Mesothelial cell of epicardium (in vitro differentiated cells): ENCODE measurements at places on chromosomes 2 and 18. TPM values are rescaled to one million over a fixed set of nuclear protein-coding genes. Genes with fewer than 3 reads are reported as not detected.

DNA sequence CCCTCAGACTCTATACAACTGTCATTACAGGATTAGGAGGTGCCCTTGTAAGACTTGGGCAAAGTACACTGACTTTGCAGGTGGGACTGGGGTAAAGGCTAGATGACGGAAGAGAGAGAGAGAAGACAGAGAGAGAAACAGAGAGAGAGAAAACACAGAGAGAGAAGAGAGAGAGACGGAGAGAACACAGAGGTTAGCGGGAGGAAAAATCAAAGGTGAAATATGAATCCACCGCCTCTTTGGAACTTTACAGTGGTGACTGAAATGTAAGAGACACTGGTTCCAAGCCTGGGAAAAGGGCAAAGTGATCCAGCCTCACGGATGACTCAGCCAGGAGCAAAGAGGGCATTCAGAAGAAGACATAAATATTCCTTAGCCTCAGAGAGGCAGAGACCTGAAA is 25.1 kb upstream of the CAB39 start:
- no peak overlapping the region for H3K4me3 ChIP-seq
- peaks cover 36% of the 10 kb centered on the region for H3K4me1 ChIP-seq
- no peaks in the 10 kb centered on the region for H3K27me3 ChIP-seq
- no peak for DNase-seq
- no peaks in the 10 kb centered on the region for H3K36me3 ChIP-seq
- H3K27ac ChIP-seq, result no peak overlapping the region

GRCh38 chr2:230600881-230601280 is 111.8 kb upstream of the CAB39 start:
- H3K27me3 ChIP-seq, result peaks cover 25% of the 10 kb centered on the region
- H3K4me1 ChIP-seq, result no peaks in the 10 kb centered on the region
- no peaks in the 10 kb centered on the region for H3K36me3 ChIP-seq
- no peak overlapping the region for H3K27ac ChIP-seq
- no peak for DNase-seq
- no peak overlapping the region for H3K4me3 ChIP-seq

- peaks cover 4% of the 10 kb centered on the region for H3K36me3 ChIP-seq
- no peaks in the 10 kb centered on the region for H3K4me1 ChIP-seq
- H3K27me3 ChIP-seq, result no peaks in the 10 kb centered on the region
- DNase-seq, result no peak
- no peak overlapping the region for H3K27ac ChIP-seq
- no peak overlapping the region for H3K4me3 ChIP-seq
Measured at GRCh38 chr2:160574468-160575140, 81.0 kb upstream of the RBMS1 start.

DNA sequence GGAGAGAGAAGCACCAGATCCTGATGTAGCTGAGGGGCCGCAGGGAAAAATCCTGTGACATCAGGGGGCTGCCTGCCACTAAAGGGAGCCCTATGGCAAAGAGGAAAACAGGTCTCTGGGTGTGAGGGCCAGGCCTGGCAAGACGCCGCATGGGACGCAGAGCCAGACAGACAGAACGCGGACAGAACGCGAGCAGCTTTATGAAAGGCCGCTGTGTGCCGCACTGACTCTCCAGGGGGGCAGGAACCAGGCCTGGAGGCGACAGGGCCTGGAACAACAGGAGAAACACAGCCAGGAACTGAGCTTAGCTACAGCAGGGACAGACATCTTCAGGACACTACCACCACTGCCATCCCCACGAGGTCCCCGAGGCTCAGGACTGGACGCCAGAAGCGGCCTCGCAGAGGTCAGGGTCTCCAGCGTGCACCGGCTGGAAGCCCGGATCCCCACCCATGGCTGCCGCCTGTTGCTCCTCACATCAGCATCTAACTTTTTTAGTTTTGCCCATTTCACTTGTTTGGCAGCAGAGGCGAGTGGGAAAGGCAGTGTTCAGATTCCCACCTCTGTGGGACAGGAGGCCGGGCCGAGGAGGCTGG is 131.6 kb downstream of the VAPA start:
- no peak overlapping the region for H3K4me3 ChIP-seq
- peaks cover 10% of the 10 kb centered on the region for H3K36me3 ChIP-seq
- H3K27ac ChIP-seq, result no peak overlapping the region

DNA sequence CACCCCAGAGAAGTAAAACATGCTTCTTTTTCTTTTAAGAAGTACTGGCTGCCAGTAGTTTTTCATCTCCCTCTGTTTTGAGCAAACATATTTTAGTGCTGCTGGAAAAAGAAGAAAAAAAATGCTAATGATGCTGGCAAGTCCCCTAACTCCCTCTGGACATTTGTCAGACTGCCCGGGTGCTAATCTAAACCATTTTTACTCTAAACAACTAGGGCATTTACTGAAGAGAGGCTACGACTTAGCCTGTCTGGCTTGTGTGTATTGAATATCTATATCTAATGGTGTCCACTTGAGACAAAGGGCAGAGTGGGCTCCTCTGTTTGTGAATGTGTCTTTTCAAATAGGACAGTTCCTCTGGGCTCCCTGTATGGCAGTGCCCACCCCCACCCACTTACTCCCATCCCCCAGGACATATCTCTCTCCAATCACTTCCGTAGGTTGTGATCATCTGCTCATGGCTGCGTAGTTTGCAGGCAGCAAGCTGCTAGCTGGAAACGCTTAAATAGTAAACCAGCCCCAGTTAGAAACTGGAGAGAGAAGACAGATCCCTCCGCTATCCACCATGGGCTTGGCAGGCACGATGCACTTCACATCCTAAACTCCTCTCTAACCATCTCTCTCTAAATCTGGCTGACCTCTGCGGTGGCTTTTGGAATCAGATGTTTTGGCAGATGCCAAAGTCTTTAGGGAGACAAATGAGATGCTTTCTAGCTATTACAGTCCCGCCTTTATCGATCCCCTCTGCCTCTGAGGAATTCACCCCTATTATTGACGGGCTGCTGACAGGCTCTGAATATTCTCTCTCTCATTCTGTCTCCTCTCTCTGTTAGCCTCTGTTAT is 58.3 kb downstream of the DOCK10 start:
- no peak overlapping the region for H3K4me3 ChIP-seq
- H3K4me1 ChIP-seq, result peaks cover 14% of the 10 kb centered on the region
- no peaks in the 10 kb centered on the region for H3K36me3 ChIP-seq
- H3K27ac ChIP-seq, result peak overlapping the region; percentile 75
- H3K27me3 ChIP-seq, result peaks cover 14% of the 10 kb centered on the region

The SLC14A1 gene
- 0.20 TPM in 1 of 3 replicates, not detected in the others for total RNA-seq

DNA sequence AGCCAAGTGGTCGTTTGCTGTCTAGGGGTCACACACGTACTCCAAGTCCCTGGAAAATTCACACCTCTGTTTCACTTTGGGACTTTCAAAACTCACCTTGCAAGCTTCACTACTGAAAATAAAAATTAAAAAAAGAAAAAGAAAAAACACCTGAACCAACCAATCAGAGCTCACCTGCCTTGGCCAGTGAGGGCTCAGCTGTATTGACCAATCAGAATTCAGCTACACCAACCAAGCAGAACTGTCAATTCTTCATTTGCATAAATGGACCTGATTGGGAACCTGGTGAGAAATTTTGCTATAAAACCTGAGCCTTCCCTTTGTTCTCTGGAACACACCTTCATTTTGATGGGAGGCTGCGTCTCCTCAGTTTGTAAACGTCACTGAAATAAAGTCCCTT is 176.4 kb downstream of the TTC32 start:
- H3K4me1 ChIP-seq, result no peaks in the 10 kb centered on the region
- H3K27me3 ChIP-seq, result peaks cover 11% of the 10 kb centered on the region
- no peak for DNase-seq
- no peaks in the 10 kb centered on the region for H3K36me3 ChIP-seq
- H3K4me3 ChIP-seq, result no peak overlapping the region

DNA sequence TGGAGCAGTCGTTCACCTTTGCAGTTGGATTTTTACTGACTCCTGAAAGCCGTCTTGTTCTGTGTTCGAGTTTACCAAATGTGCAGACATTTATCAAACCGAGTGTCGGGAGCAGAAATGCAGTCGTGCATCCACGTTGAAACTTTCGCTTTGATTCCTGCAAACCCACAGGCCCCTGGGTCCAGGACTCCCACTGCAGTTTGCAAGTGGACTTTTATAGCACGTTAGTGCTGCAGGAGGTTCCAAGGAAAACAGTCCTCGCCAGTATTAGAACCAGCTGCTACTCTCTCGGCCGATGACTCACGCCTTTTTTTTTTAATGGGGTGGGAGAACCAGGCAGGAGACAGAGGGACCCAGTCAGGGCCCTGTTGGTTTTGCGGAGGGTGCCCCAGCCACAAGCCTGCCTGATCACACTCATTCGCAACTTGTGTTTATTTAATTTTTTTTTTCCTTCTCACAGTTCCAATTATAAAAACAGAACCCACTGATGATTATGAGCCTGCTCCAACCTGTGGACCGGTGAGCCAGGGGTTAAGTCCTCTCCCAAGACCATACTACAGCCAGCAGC is 90.1 kb downstream of the NFATC1 start:
- no peak overlapping the region for H3K4me3 ChIP-seq
- H3K4me1 ChIP-seq, result peaks cover 10% of the 10 kb centered on the region
- no peaks in the 10 kb centered on the region for H3K36me3 ChIP-seq
- no peaks in the 10 kb centered on the region for H3K27me3 ChIP-seq
- DNase-seq, result no peak

The IL36RN gene
- 0.84 to 1.1 TPM (median 0.85 TPM) in 3 replicates for total RNA-seq

DNA sequence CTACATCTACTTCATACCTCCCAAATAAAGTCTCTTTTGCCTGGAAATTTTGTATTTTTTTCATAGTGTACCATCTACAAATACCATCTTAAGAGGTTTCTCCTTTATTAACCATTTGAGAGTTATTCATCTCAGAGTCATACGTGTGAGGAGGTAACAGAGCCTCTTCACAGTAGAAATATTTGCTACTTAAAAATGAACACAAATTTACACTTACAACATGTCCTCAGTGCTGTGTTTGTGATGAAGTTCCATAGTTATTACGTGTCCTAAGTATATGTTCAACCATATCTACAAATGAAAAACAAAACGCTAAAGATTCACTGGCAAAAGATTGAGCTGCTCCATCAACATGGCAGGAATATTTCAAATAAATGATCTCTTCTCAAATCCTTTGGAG is 48.5 kb upstream of the HNRNPA3 start:
- H3K27ac ChIP-seq, result no peak overlapping the region
- H3K36me3 ChIP-seq, result no peaks in the 10 kb centered on the region
- no peak for DNase-seq
